ENCODE measurements at places on chromosomes 1 and 21.
A peak's percentile ranks its signal among the peaks of the same experiment; 100 is the strongest.

DNA sequence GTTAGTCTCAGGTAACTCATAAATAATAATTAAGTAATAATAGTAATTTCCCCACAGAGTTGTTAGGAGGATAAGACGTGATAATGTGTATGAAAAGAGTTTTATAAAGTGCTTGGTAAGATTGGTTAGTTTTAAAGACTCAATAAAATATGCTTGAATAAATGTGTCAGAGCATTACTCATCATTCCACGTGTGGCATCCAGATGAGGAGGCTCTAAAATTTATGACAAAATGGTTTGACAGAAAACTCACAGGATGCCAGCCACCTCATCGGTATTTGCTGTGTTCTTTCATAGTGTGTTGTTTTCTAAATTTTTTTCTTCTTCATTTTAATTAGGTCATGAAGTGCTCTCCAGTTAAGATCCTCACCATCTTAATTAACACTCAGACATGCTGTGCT, 19.1 kb upstream of the SPAG17 start:
- DNase-seq: no peak

- no peak for DNase-seq
Observed at GRCh38 chr1:43853161-43853921, 80.3 kb upstream of the ARTN start.

DNA sequence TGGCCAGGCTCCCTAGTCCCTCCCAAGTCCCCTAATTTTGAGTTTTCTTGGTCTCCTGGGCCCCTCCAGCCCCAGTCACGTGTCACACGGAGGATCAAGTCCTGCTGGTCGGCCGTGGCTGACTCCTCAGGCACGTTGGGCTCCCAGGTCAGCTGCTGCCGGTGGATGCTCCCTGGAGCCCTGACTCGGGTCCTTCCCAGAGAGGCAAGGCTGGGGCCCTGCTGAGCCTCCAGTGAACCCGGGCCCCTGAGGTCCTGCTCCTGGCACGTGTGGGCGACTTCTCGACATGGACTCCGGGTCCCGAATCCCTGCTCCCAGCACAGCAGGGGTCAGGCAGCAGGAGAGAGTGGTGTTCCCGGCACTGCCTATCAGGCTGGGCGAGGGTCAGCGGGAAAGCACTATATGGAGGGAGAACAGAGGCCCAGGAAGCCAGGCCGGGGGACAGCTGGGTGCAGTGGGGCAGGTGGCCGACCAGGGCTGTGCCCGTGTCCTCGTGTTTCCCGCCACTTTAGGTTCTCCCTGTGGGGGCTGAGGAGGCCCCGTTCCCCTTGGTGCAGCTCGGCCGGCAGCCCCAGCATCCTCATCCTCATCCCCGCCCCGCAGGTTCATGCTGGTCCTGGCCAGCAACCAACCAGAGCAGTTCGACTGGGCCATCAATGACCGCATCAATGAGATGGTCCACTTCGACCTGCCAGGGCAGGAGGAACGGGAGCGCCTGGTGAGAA, 13.2 kb downstream of the TMEM240 start:
- no peak for DNase-seq

GRCh38 chr1:167312871-167313270, 92.2 kb downstream of the POU2F1 start:
- no peak for DNase-seq

GRCh38 chr1:215423288-215423687, 143.8 kb upstream of the KCTD3 start:
- DNase-seq: no peak

DNA sequence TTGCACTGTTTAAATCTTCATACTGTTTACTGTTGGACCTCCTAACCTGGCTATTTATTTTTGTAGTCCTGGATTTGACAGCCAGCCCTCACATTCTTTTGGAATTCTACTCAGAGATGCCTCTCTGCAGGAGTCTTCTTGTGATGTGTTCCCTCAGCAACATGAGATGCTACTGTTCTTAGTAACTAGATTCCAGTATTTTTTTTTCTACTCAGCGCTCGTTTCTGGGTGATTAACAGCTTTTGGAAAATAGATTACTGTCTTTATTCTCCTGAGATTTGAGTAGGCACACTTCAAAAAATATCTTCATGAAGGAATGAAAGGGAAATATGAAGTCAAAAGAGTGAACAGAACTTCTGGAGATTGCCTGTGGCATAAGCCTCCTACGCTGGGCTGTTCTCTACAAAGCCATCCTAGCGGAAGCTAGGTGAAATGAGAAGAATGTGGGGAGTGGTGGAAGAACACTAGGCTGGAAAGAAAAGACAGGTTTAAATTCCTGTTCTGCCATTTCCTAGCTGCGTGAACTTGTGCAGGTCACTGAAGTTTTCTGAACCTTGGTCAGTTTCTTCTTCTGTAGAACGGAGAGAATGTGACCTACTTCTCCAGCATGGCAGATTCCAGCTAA, 75.9 kb downstream of the LRRC8C start:
- DNase-seq: no peak

DNA sequence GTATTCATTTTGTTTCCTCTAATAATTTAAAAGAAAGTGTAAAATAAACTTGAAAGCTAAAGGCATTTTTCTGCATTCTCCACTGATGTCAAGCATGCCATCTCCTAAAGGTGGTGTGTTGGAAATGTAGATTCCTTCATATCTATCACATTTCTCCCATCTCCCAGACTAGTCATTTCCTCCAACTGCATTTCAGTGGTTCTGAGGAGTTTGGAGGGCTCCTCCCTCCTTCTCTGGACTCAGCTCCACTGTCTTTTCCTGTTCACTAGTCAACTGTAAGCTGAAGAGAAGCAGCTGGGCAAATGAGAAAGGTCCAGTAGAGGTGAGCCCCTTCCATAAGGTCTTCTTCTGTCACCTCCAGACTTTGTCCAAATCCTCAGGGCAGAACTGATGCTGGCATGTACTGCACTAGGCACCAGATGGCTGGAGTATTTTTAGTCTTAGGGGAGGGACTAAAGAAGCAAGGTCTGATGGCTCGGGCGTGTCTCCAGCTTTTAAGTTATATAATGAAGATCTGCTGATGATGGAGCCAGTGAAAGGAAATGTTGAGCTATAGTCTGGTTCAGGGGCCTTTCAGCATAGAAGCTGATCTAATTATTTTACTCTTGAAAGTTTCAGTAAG, 186.1 kb downstream of the NTNG1 start:
- no peak for DNase-seq

GRCh38 chr21:42848932-42849758, 30.2 kb downstream of the WDR4 start:
- DNase-seq: no peak

- no peak for DNase-seq
Observed at GRCh38 chr1:20612221-20612746, 21.0 kb upstream of the PINK1 start.

- DNase-seq: no peak
Observed at GRCh38 chr1:228913626-228914414, 178.5 kb downstream of the RHOU start.

GRCh38 chr1:187445066-187445465, 616.3 kb downstream of the PLA2G4A start:
- DNase-seq: no peak

DNA sequence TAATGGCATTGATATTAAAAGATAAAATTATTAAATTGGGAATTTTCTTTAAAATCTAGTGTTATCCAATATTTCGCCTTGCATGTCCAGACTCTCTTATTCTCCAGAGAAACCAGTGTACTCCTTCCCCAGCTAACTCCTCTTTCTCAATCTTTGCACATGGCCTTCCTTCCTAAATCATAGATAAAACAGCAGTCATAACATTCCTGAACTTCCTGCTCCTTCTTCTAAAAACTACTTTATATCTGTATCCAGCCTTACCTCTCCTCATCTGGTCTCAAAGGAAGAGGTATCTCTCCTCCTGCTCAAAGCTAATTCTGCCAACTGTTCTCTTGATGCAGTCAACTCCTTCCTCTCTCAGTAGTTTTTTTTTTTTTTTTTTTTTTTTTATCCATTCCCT, 39.5 kb upstream of the NEK7 start:
- DNase-seq: no peak

- no peak for DNase-seq
Observed at GRCh38 chr1:36432616-36433015, 17.6 kb downstream of the OSCP1 start.

DNA sequence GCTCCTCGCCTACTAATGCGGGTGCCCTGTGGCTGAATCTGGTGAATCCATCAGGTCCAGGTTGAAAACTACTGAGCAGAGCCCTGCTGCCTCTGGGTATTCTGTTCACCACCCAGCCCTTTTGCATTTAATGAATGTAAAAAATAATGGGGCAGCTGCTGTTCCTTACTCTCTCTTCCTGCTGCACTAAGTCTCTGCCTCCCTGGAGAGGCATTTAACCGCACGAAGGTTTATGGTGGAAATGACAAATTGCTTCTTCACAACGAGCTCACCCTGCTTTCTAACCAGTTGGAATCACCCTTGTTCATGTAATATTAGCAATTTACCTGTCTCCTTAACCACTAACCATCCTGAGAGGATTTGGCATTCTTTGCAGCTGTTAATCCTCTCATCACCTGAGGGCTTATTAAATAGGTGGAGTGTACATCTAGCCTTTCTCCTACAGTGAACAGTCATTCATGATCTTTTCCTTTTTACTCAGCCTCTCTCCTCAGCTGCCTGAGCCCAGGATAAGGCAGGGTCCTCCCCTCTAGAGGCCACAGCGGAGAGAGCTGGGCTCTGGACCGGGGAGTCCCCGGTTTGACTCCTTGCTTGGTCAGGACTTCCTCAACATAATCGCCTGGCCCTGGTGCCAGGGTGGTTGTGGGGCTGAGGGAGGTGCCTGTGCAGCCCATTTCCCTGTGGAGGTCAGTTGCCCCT, 97.6 kb downstream of the NOS1AP start:
- no peak for DNase-seq

- DNase-seq: no peak
Observed at GRCh38 chr1:118842452-118843201, 145.5 kb downstream of the TBX15 start.

GRCh38 chr1:30801771-30802198, 44.2 kb upstream of the LAPTM5 start:
- no peak for DNase-seq

DNA sequence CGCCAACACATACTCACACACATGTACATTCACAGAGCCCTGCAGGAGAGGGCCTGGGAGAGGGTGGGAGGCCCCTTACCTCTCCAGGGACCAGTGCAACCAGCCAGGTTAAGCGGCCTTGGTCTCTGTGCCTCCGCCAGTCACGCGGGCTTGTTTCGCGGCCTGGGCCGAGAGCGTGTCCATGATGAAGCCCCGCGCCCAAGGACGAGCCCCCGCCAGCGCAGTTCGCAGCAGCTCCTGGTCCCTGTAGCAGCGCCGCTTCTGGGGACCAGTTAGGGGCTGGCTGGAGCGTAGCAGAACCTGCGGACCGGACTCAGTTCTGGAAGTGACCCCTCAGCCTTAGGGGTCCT, 7.3 kb upstream of the FAM167B start:
- DNase-seq: no peak

GRCh38 chr1:159315381-159315780, 13.2 kb downstream of the FCER1A start:
- no peak for DNase-seq

GRCh38 chr1:7046314-7046713, 261.1 kb downstream of the CAMTA1 start:
- DNase-seq: peak; percentile 19

DNA sequence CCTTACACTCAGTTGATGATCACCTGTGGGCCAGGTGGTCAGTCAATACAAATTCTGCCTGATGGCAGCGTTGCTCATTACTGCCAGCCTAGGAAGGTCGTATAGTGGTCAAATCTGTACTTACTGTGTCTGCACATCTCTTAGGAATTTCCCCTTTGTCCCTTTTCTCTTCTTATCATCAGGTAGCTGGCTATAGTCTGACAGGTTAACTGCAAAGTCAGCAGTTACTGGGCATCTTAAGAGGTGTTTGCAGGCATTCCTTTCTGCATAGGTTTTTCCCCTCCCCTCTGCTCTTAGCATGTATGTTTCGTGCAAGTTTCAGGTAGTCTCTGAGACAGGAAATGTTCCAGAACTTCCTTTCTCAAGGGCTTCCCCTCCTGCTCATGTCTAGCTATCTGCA, 298.7 kb downstream of the LRRIQ3 start:
- DNase-seq: no peak

GRCh38 chr1:215166886-215167285, 84.3 kb downstream of the KCNK2 start:
- DNase-seq: no peak

DNA sequence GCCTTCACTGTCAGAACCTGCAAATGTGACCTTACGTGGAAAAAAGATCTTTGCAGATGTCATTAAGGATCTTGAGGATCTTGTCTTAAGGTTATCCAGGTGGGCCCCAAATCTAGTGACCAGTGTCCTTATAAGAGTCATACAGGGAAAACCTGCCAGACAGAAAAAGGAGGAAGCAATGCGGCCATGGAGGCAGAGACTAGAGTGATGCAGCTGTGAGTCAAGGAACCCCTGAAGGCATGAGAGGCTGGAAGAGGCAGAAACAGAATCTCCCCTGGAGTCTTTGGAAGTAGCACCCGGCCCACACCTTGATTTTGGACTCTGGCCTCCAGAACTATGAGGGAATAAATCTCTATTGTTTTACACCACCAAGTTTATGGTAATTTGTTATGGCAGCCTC, 36.5 kb upstream of the DNASE2B start:
- no peak for DNase-seq

- DNase-seq: no peak
Observed at GRCh38 chr1:69191335-69191734, 376.4 kb upstream of the LRRC7 start.

DNA sequence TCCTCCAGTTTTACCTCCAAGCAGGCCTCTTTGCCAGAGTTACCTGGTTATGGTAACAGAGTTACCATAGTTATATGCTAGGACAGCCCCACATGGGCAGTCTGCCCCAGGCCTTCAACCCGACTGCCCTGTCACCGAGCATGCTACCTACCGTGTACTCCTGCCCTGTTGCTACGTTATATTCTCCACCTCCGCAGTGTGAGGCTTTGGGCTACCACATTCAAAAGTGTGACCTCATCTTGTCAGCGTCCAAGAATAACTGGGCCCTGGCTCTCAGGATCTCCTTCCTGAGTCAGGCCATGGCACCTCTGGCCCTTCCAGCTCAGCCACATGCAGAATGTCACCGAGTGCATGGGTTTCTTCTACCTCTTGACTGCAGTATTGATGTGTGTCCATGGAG, 8.9 kb downstream of the MAPKAPK2 start:
- DNase-seq: peak; percentile 16

DNA sequence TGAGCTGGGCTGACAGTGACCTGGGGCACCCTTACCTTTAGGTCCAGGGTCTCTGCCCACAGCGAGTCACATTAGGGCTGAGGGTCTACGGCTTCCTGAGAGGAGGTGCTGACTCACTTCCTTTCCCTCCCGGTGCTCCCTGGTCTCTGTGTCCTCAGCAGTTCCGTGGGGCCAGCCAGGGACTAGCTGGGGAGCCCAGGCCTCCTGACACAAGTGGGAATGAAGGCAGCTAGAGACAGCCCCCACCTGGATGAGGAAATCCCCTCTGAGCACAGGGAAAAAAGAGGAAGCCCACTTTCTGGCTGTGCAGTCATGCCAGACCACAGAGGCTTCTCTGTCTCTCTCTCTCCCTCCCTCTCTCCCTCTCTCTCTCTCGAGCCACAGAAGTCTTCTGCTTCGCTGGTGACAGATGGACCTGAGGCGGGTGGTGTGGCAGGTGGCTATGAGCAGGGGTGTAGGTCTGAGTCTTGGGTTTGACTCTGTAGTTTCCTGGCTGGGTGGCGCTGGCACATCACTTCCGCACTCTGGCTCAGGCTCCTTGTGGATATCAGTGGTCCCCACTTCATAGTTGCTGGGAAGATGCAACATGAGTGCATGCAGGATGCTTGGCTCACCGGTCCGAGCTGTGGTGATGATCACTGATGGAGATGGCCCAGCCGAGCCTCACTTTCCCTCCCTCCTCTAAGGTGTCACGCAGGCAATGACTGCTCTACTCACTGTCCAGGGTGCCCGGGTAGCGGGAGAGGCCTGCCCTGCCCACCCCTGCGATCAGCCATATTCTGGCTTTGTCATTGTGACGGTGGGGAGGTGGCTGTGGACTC, 3.5 kb downstream of the SLC66A1 start:
- no peak for DNase-seq
